ENCODE measurements at places on chromosomes 5 and 9. TPM values are rescaled to one million over a fixed set of nuclear protein-coding genes. Genes with fewer than 3 reads are reported as not detected.

DNA sequence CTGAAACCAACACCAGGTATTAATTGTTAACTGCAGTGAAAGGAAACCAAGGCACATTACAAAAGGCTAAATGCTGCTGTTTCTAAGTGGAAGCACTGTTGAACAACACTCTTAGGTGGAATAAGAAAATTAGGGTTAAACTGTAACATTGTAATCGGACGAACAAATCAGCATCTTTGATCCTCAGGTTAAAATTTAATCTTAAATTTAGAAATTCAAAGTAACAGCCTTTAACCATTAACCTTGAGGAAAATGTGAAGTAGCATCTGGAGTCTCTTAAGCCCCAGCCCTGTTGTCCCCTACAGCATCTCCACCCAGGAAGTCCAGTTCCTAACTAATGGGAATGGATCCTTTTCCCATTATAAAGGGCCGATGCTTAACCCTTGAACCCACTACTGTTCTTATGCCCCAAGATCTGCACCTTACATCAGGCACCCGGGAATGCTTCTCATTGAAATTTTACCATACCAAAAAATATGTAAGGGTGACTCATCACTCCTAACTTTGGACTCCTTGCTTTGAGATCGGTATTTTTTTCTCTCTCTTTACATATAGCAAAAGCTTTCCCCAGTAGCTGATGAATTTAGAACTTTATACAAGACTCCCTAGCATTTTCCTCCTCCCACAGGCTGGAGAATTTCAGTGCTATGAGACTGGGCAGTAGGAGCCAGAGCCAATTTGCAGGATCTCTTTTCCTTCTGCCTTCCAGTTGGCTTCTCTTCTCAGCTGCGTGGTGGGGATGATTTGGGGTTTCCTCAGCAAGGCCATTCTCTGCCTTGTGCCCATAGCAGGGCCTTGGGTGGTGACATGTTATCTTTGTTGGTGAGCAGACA lies 32.0 kb upstream of the ITGA2 start:
- DNase-seq, result no peak

GRCh38 chr9:89879276-89879675 lies 274.5 kb downstream of the GADD45G start:
- no peak for DNase-seq

DNA sequence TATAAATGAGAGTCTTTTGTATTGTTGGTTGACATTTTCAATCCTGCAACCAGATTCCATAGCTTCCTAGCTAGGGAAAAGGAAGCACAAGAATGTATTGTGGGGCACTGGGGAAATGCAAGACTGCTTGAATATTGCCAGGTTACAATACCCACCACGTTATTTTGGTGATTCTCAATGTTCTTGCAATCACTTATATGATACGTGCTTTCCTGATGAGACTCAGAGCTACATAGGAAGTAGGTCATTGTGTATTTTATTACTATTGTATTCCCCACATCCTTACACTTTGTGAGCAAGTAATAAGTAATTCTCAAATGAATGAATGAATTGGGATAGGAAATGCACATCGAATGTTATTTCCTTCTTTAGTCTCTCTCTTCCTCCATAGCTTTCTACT lies 217.1 kb upstream of the CD180 start:
- no peak for DNase-seq

- no peak for DNase-seq
Observed at GRCh38 chr5:148778882-148779281, 47.5 kb upstream of the ADRB2 start.

- no peak for DNase-seq
Observed at GRCh38 chr9:93673839-93674334, 97.5 kb downstream of the PHF2 start.

- DNase-seq, result no peak
Observed at GRCh38 chr9:99868845-99869244, 37.6 kb upstream of the STX17 start.

- no peak for DNase-seq
Observed at GRCh38 chr9:114429488-114429887, 41.7 kb upstream of the AKNA start.

- no peak for DNase-seq
Observed at GRCh38 chr9:124256517-124257069, 1.2 kb upstream of the NEK6 start.

GRCh38 chr5:178323961-178324360 lies 91.4 kb upstream of the PHYKPL start:
- no peak for DNase-seq

DNA sequence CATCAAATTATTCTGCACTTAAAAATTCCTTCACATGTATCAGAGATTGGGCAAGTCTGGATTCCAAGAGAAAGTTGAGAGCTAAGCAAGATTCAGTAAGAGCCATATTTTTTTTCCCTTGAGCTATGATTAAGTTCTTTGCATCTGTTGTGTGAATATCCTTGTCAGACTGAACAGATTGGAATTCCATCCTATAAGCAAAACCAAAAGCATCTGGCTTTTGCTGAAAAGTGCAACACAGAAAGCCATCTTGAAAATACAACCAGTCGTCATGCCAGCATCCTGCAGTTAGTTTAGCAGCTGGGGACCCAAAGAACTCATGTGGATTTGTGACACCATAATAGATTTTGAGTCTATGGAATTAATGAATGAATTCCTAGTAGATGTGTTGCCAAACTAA lies 316.9 kb downstream of the MTRR start:
- DNase-seq, result no peak

DNA sequence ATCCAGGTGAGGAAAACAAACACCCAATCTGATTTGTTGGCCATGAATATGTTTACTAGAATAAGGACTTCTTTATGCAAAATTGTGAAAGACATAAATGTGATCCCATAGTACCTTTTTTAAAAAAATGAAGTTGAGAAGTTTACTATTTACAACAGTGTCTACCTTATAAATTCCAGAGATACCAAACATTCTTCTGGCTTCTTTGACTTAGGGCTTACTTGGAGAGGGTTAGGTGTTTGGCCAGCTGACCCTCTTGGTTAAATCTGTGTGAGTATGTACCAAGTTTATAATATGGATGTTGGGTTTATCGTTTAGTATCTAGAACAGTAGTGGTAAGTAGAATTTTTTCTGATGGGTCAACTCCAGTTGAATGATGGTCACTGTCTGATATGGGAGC lies 212.3 kb downstream of the DOCK8 start:
- no peak for DNase-seq

DNA sequence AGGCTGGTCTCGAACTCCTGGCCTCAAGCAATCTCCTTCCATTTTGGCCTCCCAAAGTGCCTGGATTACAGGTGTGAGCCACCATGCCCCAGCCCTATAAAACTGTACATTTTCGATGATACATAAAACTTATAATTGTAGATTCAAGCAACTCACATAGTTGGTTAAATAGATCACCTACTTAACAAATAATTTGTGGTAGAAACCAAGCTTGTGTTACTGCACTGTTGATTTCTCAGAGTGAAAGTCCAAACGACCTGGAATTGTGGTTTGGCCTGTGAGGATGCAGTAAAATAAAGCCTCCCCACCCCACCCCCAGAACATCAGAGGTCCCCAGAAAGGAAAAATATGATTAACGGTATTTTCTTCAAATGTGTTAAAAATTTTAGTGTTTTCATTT lies 92.7 kb downstream of the TRIO start:
- DNase-seq, result no peak

DNA sequence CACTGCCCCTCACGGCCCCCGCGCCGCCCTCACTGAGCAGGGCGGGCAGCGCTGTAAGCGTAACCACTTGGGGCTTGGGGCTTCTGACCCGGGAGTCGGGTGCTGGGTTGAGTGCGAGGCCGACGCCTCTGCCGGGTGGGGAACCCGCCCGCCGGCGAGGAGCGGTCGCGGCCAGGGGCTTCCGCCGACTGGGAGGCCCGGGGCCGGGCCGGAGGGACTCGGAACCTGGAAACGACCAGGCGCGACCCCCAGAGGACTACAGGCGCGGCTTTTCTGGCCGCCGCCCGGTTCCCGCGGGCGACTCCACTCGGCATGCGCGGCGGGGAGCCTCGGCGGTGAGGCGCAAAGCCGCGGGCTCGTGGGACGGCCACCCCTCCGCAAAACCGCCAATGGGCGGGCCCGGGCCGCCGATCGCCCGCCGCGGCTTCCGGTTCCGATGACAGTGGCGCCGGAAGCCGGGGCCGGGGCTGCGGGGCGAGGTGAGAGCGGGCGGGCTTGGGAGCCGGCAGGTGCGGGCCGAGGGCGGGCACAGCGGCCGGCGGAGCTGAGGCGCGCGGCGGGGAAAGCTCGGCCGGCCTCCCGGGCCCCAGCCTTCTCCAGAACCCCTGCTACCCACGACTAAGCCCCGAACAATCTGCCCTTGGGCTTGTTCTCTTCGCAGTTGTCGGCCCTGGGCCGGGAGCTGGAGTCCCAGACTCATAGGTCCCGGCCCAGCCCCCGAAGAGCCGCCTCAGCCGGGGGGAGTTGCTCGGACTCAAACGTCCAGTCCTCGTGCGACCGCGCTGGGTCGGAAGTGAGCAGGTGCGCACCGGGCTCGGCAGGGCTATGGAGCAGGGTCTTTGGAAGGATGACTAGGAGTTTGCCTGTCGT lies at the start of gene RMND5B:
TSS of gene RMND5B (plus strand) at position 439 of the 870 bp plus-strand sequence. CDS start 7,106 bp downstream, outside the sequence.
- peak; percentile 68 for DNase-seq

DNA sequence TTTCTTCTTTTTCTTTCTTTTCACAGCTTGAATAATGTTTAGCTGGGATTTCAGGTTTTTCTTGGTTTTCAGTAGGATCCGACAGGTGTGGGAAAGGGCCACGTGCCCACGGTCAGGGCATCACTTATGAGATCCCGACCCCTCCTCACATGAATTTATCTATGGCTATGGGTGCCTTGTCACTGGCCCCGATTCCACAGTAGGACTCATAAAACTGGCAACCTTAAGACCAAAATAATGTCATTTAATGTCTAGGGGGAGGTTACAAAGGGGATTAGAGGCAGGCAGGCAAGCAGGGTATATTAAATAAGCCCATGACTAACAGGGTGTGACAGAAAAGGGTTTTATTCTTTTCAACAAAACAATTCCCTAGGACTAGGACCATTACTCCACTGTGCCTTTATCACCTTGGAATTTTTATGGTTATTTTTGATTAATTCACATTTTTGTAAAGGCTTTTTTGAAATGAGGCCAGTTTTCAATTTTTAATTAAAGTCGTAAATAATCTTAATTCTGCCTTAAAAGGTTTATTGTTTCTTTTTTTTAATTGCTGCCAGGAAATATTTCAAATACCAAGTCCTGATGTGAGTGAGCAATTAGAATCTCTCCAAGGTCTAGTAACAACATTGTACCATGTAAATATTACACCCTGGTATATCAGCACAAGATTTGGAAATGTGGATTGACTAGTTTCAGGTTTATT lies 370.4 kb downstream of the GLIS3 start:
- DNase-seq, result no peak

- DNase-seq, result no peak
Observed at GRCh38 chr9:91150998-91151717, 210.6 kb downstream of the AUH start.

DNA sequence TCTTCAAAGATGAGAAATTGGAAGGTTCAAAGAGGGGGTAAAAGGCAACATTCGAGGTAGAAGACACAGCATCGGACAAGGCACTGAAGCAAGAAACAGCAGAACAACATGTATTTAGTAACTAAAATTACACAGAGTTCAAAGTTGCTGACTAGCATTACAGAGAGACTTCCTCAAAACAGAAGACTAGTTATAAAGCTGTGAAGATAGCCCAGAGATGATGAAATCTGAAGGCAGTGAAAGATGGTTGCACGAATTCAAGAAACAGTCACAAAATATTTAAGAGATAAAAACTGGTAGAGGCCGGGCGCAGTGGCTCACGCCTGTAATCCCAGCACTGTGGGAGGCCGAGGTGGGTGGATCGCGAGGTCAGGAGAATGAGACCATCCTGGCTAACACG lies 16.3 kb downstream of the MAPKAP1 start:
- no peak for DNase-seq

GRCh38 chr5:31382051-31382878 lies 149.6 kb downstream of the DROSHA start:
- no peak for DNase-seq

DNA sequence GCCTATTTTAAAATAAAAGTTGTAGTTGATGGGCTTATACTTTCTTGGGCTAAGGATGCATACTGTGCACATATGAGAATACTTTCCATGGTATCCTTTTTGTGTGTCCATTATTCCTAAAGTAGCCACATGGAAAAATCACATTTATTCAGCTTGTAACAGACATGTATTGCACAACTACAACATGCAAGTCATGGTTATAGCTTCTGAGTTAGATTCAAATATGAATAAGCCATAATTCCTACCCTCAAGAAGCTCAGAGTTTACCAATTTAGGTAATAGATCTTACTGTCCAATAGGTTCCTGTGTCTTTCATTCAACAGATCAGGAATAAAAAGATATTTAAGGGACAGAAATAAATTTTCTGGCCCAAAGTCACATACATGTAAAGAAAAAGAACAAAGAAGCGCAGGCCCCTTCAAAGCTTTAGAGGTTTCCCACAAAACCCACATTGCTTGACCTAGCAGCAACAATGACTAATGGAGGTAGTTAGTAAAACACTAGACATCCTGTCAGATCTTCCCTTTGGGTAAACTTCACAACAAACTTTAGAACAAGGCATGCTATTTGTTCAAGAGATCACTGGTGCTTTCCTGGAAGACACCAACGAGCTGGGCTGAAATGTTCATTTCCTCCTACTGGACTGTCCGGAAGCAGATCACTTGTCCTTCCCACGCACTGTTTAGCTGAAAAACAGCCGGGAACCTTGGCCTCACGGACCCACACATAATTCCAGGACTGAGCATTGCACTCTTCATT lies 78.4 kb upstream of the ITGA1 start:
- DNase-seq, result no peak

- no peak for DNase-seq
Observed at GRCh38 chr5:102599289-102599688, 100.5 kb upstream of the SLCO6A1 start.

DNA sequence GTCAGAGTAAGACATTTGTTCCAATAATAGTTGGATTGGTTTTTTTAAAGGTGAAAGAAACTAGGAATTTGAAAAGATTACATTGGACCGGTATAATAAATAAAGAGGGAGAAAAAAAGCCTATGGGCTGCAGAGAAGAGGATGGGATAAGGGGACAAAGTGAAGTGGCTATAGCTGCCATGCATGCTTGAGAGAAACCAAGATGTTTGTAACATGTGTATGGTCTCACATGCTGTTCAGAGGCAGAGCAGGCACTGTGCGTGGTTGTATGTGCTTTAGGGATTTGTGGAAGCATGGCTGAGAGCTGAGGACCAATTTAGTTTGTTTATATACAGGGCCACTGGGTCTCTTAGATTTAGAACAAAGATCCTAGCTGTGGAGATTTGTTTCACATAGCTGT lies 32.7 kb downstream of the LNPEP start:
- DNase-seq, result no peak

- no peak for DNase-seq
Observed at GRCh38 chr5:98713027-98713426, 60.4 kb upstream of the RGMB start.

GRCh38 chr9:137671721-137672120 lies 52.9 kb downstream of the EHMT1 start:
- no peak for DNase-seq

Gene SLCO6A1
- total RNA-seq, result 4.4 TPM

Gene TOR4A
- 0.86 TPM for total RNA-seq

Gene BNC2
- 4.5 TPM for total RNA-seq

Gene SNCAIP
- total RNA-seq, result 10.2 TPM

Gene IFNA21
- not detected for total RNA-seq

Gene SPINK4
- not detected for total RNA-seq

Gene LIX1
- 19.7 TPM for total RNA-seq

Gene OR13C5
- total RNA-seq, result not detected

Gene NPR3
- 8.5 TPM for total RNA-seq

Gene MYOZ3
- total RNA-seq, result 2.6 TPM

Gene CCDC183
- total RNA-seq, result 0.93 TPM

Gene PTPRD
- 139 TPM for total RNA-seq

Gene FYB1
- total RNA-seq, result not detected

Gene CD274
- not detected for total RNA-seq

Gene TMC1
- 0.33 TPM for total RNA-seq
